Stimulated activated naive CD4-positive, alpha-beta T cell (primary cell): ENCODE measurements at places on chromosomes 6 and 20.

DNA sequence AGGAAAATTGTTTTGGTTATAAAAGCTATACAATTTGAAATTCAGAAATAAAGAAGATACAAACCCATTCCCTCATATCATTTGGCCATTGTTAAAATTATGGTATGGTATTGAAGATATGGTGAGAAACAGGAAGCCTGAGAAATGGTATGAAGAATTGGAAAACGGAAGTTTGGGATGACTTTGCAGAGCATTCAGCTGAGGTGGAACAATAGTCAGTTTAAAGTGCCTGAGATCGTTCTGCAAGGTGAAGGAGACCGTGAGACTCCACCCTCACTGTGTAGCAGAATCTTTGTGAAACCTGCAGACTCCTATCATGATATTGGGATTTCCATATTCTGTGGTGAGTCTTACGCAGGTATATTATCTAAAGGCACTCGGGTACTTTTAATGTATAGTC lies 97.3 kb downstream of the ADGRB3 start:
- DNase-seq: no peak

GRCh38 chr6:107186047-107186446 lies 70.7 kb upstream of the BEND3 start:
- DNase-seq: no peak

GRCh38 chr20:20462185-20462584 lies 94.3 kb downstream of the INSM1 start:
- no peak for DNase-seq

DNA sequence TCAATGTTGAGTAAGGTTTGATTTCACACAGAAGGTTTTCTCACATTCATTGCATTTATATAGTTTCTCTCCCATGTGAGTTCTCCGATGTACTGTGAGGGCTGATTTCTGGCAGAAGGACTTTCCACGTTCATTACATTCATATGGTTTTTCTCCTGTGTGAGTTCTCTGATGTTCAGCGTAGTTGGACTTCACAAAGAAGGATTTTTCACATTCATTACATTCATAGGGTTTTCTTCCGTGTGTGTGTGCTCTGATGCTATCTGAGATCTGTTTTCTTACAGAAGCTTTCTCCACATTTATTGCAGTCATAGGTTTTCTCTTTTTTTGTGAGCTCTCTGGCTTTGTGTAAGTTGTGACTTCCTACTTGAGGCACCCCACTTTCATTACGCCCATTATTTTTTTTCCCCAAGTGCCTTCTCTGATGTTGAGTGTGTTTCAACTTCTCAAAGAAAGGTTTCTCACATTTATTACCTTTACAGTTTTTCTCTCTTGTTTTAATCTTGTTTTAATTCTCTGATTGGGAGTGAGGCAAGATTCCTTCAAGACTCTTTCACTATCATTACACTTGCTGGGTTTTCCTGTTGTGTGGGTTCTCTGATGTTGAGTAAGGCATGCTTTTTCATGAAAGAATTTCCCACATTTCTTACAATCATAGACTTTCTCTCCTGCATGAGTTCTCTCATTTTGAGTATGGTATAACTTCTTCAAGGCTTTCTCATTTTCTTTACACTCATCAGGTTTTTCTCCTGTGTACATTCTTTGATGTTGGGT lies 50.0 kb upstream of the ELMO2 start:
- DNase-seq: no peak

GRCh38 chr20:32828029-32828680 lies 8.4 kb downstream of the MAPRE1 start:
- no peak for DNase-seq

DNA sequence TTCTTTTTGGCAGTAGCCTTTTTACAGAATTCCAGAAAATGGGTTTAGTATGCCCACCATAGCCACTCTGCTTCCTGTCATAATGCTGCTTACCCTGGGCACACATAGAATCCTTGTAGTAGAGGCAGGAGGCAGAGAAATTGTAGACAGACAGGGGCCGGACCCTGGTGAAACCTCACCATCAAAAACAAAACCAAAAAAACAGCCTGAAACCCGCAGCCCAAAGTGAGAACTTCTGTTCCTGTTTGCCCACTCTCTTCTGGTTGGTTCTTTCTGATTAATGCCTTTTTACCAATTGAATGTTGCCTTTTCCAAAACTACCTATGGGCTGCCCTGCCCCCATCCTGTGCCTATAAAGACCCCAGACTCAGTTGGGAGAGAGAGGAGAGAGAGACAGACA lies 188.2 kb downstream of the CDKAL1 start:
- no peak for DNase-seq

DNA sequence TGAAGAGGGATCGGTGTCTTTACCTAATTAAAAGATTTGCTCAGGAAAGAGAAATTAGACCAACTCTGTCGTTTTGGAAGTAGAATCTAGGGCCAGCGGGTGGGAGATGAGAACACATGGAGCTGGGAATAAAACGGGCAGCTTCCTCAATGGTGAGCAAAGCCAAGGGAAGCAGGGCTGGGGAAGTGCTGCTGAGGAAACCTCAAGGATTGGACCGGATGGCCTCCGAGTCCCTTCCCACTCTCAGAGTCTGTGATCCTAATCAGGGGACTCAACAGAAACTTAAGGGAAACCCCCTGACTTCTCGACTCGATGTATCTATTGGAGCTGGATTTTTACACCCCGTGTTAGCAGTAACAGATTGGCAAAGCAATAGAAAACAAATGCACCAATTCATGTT lies 10.8 kb downstream of the GCNT2 start:
- no peak for DNase-seq

- DNase-seq: no peak
Observed at GRCh38 chr20:33793011-33793931, 17.9 kb upstream of the CHMP4B start.

DNA sequence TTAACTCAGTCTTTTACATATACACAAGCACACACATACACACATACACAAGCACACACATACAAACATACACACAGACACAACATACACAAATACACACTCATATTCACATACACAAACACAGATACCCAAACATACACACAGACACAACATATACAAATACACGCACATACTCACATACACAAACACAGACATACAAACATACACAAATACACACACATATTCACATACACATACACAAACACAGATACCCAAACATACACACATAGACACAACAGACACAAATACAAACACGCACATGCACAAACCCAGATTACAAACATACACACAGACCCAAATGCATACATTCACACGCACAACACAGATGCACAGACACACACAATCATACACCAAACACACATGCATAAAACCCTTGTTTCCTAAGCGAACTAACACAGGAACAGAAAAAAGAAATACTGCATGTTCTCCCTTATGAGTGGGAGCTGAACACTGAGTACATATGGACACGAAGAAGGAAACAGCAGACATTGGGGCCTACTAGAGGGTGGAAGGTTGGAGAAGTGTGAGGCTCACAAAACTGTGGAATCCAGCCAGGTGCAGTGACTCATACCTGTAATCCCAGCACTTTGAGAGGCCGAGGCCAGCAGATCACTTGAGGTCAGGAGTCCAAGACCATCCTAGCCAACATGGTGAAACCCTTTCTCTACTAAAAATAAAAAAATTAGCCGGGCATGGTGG lies 34.2 kb downstream of the PIM1 start:
- DNase-seq: no peak

- peak; percentile 18 for DNase-seq
Observed at GRCh38 chr6:158793432-158793831, 25.7 kb downstream of the EZR start.

- DNase-seq: no peak
Observed at GRCh38 chr6:147585256-147585655, 76.8 kb downstream of the SAMD5 start.

- peak; percentile 45 for DNase-seq
Observed at GRCh38 chr6:36118550-36119107, 11.7 kb upstream of the MAPK13 start.

- DNase-seq: no peak
Observed at GRCh38 chr6:41164551-41165120, 1.7 kb upstream of the TREM2 start.

DNA sequence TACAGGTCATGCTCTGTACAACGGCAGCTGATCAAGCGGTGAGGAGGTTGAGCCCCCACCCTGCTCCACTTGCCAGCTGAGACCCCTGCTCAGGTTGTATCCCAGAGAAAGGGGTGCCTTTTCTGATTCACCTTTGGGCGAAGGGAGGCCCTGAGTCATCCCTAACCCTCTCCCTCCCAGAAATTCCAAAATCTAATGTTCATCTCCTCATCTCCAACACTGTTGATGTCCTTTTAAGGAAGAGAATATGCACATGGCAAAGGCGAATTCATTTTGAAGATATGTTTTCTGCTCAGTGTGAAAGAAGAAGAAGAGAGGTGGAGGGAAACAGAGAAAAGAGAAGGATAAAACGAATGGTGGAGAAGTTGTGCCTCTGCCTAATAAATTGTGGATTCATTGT lies 120.5 kb downstream of the SCML4 start:
- no peak for DNase-seq

- no peak for DNase-seq
Observed at GRCh38 chr6:138571585-138572166, 72.4 kb upstream of the NHSL1 start.

- no peak for DNase-seq
Observed at GRCh38 chr6:14734416-14735340, 511.2 kb upstream of the JARID2 start.

DNA sequence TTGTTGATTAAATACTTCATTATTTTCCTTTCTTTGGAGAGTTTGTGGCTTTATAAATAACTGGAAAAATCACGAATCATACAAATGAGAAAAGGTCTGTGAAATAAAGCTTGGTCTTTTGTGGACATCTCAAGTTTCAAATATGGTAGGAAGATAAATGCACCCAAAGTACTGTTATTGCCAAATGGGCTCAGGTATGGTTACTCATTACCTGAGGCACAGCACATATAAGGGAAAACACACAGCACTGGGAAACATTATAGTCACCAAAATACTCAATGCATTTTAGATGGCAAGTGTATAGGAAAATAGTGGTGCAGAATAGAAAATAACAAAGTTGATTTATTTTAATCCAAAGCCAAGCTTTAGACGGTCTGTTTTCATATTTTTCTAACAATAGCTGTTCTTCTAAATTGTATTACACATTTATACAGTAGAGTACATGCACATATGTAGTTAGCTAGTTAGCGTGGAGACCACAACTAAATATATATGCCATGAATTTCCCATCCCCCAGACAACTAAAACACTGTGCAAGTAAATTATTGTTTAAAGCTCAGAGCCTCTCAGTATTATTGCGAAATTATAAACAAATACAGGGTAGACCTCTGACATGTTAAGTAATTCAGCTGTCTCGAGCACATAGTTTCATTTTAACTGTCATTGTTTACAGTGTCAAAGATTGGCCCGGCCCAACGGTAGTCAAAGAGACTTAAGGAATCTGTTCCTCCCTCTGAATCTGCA lies 336.0 kb downstream of the SYNE1 start:
- peak; percentile 48 for DNase-seq

DNA sequence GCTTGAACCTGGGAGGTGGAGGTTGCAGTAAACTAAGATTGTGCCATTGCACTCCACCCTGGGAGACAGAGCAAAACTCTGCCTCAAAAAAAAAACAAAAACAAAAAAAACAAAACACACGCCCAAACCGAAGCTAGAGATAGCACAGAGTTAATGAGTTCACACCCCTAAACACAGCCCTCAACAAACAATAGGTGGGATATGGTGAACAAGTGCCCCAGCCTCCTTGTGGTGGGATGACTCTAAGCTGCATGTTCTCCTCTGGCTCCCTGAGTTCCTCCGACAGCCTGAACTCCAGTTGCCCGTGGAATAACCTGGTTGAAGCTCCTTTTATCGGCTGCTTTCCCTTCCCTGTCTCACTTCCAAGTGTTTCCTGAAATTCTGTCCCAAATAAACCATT lies 22.1 kb upstream of the DSN1 start:
- no peak for DNase-seq

GRCh38 chr6:90197854-90198496 lies 98.7 kb downstream of the BACH2 start:
- no peak for DNase-seq

DNA sequence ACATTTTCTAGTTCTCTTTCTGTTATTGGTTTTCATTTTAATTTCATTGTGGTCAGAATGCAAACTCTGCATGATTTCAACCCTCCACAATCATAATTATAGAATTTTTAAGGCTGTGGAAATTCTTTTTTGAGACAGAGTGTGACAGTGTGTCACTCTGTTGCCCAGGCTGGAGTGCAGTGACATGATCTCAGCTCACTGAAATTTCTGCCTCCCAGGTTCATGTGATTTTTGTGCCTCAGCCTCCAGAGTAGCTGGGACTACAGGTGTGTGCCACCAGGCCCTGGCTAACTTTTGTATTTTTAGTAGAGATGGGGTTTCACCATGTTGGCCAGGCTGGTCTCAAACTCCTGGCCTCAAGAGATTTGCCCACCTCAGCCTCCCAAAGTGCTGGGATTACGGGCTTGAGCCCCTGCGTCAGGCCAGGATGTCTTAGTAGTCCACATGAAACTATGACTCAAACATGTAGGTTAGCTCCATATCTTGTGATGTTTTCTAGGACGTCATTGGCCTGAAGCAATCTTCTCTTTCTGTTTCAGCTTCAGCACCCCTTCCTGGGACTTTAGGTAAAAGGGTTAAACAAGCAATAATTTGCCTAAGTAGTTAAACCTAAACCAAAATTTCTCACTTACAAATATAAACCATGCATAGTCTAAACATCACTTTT lies 47.4 kb upstream of the SAMD3 start:
- no peak for DNase-seq

GRCh38 chr20:16048876-16049275 lies 524.4 kb downstream of the KIF16B start:
- DNase-seq: no peak

DNA sequence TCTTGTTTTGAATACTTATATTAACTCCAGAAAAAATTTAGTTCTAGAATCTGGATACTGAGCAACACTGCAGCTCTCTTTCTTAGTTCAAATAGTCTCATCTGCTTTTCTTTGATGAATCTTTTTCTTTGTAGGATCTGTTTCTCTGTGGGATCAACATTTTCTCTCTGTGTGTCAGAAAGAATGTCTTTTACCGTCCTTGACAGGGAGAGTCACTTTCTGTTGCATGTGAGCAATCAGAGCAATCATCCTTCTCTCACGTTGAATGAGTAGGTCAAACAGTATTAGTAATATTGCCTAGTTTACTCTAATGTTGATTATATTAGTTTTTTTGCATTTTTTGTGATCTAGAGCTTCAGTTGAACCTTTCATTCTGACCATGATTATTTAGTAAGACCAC lies 130.9 kb downstream of the TRMT11 start:
- DNase-seq: no peak
